Fibroblast of lung (primary cell): ENCODE measurements at places on chromosomes 12 and 14. TPM values are rescaled to one million over a fixed set of nuclear protein-coding genes. Genes with fewer than 3 reads are reported as not detected.

Gene G2E3
- total RNA-seq, result 14.1 and 14.7 TPM in 2 replicates

Gene IL26
- 0.26 TPM in 1 of 2 replicates, not detected in the other for total RNA-seq

Gene MANSC1
- total RNA-seq, result 1.3 and 1.8 TPM in 2 replicates

Gene PITPNM2
- total RNA-seq, result 4.4 and 6.6 TPM in 2 replicates

Gene PRH2
- total RNA-seq, result not detected in 2 replicates

Gene LRP1
- total RNA-seq, result 377 and 464 TPM in 2 replicates

Gene LRTM2
- not detected in 2 replicates for total RNA-seq

Gene OASL
- total RNA-seq, result 0.51 and 1.2 TPM in 2 replicates

Gene ACRBP
- under 0.01 and 0.33 TPM in 2 replicates for total RNA-seq

Gene MYF6
- under 0.01 TPM in 1 of 2 replicates, not detected in the other for total RNA-seq

Gene AVPR1A
- not detected in 2 replicates for total RNA-seq

Gene GCH1
- 1.5 and 6.4 TPM in 2 replicates for total RNA-seq

Gene CMA1
- total RNA-seq, result not detected in 2 replicates

Gene GNG2
- total RNA-seq, result 19.0 and 21.5 TPM in 2 replicates

Gene DPPA3
- total RNA-seq, result not detected in 2 replicates

Gene RBP5
- total RNA-seq, result 0.26 TPM in 1 of 2 replicates, not detected in the other

Gene TMCC3
- total RNA-seq, result 0.33 and 0.51 TPM in 2 replicates

Gene PRIM1
- 4.9 and 6.1 TPM in 2 replicates for total RNA-seq

Gene CMTM5
- 0.33 and 0.77 TPM in 2 replicates for total RNA-seq

Gene BAG5
- total RNA-seq, result 25.8 and 28.8 TPM in 2 replicates

Gene CACNA2D4
- total RNA-seq, result 0.26 and 0.99 TPM in 2 replicates

Gene RND1
- total RNA-seq, result under 0.01 and 0.17 TPM in 2 replicates

Gene BCL2L14
- not detected in 2 replicates for total RNA-seq

Gene ESPL1
- total RNA-seq, result 0.26 and 1.8 TPM in 2 replicates

Gene ENDOU
- 0.17 TPM in 1 of 2 replicates, not detected in the other for total RNA-seq

Gene TAS2R19
- total RNA-seq, result 3.1 and 5.3 TPM in 2 replicates

Gene KRT77
- not detected in 2 replicates for total RNA-seq

Gene AKAP6
- total RNA-seq, result 1.0 and 10.9 TPM in 2 replicates

Gene LIN7A
- 9.5 and 22.8 TPM in 2 replicates for total RNA-seq

Gene EIF2S3B
- 1.7 and 1.8 TPM in 2 replicates for total RNA-seq

Gene KRT85
- total RNA-seq, result not detected in 2 replicates

Gene OR2AP1
- total RNA-seq, result not detected in 2 replicates

Gene SLC39A5
- not detected in 2 replicates for total RNA-seq

Gene B4GALNT1
- 0.51 and 2.3 TPM in 2 replicates for total RNA-seq

Gene CCDC197
- not detected in 2 replicates for total RNA-seq
